Bronchus fibroblast of lung (primary cell): ENCODE measurements at places on chromosomes 13 and 19. TPM values are rescaled to one million over a fixed set of nuclear protein-coding genes. Genes with fewer than 3 reads are reported as not detected.

TEX101 gene
- total RNA-seq = not detected in 2 replicates

FFAR1 gene
- not detected in 2 replicates for total RNA-seq

CEACAM5 gene
- total RNA-seq = not detected in 2 replicates

KLC3 gene
- total RNA-seq = 0.15 TPM in 1 of 2 replicates, not detected in the other

TGDS gene
- total RNA-seq = 8.0 and 13.1 TPM in 2 replicates

ZNF440 gene
- 2.9 and 3.1 TPM in 2 replicates for total RNA-seq

SIGLEC8 gene
- not detected in 2 replicates for total RNA-seq

TEX26 gene
- total RNA-seq = 0.17 and 0.30 TPM in 2 replicates

CKAP2 gene
- 45.0 and 54.6 TPM in 2 replicates for total RNA-seq

KIR3DL1 gene
- not detected in 2 replicates for total RNA-seq

SPRED3 gene
- total RNA-seq = 0.84 and 1.5 TPM in 2 replicates

KLK4 gene
- total RNA-seq = not detected in 2 replicates

LIM2 gene
- total RNA-seq = not detected in 2 replicates

ZNF627 gene
- 11.1 and 12.2 TPM in 2 replicates for total RNA-seq

FCGBP gene
- total RNA-seq = under 0.01 TPM in 1 of 2 replicates, not detected in the other

UNC13A gene
- under 0.01 TPM in 1 of 2 replicates, not detected in the other for total RNA-seq

KRTDAP gene
- total RNA-seq = not detected in 2 replicates

TMEM145 gene
- 0.17 TPM in 1 of 2 replicates, not detected in the other for total RNA-seq

DENND1C gene
- total RNA-seq = not detected in 2 replicates

FUT1 gene
- 0.15 and 0.17 TPM in 2 replicates for total RNA-seq

APBA3 gene
- total RNA-seq = 19.2 and 19.8 TPM in 2 replicates

ZGLP1 gene
- 0.59 and 0.67 TPM in 2 replicates for total RNA-seq

PTPRS gene
- total RNA-seq = 63.2 and 66.1 TPM in 2 replicates

ZNF415 gene
- total RNA-seq = 1.8 and 2.7 TPM in 2 replicates

CALR3 gene
- not detected in 2 replicates for total RNA-seq

ONECUT3 gene
- total RNA-seq = not detected in 2 replicates

ZNF816 gene
- 4.5 and 4.9 TPM in 2 replicates for total RNA-seq

NLRP7 gene
- total RNA-seq = not detected in 2 replicates

ZNF254 gene
- total RNA-seq = 5.1 and 9.9 TPM in 2 replicates

GAS6 gene
- total RNA-seq = 286 and 296 TPM in 2 replicates

HCST gene
- total RNA-seq = not detected in 2 replicates

VSTM1 gene
- total RNA-seq = not detected in 2 replicates

ANKLE1 gene
- 1.5 TPM in 2 replicates for total RNA-seq

OR7C1 gene
- total RNA-seq = not detected in 2 replicates

RFPL4A gene
- total RNA-seq = not detected in 2 replicates

NCR1 gene
- not detected in 2 replicates for total RNA-seq

GFY gene
- total RNA-seq = not detected in 2 replicates

STARD13 gene
- total RNA-seq = 19.0 and 19.8 TPM in 2 replicates

GJB2 gene
- total RNA-seq = under 0.01 TPM in 1 of 2 replicates, not detected in the other

PRR19 gene
- total RNA-seq = 0.84 and 1.0 TPM in 2 replicates

ZNF77 gene
- 2.2 and 3.0 TPM in 2 replicates for total RNA-seq

RASA3 gene
- 25.3 and 26.6 TPM in 2 replicates for total RNA-seq

KEAP1 gene
- 48.6 and 58.3 TPM in 2 replicates for total RNA-seq

TMEM255B gene
- 1.3 and 2.1 TPM in 2 replicates for total RNA-seq

C3 gene
- total RNA-seq = 1.8 TPM in 2 replicates

PRKCG gene
- total RNA-seq = not detected in 2 replicates

ZNF69 gene
- 1.8 and 2.7 TPM in 2 replicates for total RNA-seq

GPR4 gene
- total RNA-seq = under 0.01 and 0.17 TPM in 2 replicates
